IMR-90 (cell line): ENCODE measurements at places on chromosomes 1 and 21. TPM values are rescaled to one million over a fixed set of nuclear protein-coding genes. Genes with fewer than 3 reads are reported as not detected.

GRCh38 chr1:153848805-153849204 lies 73.6 kb downstream of the SLC27A3 start:
- no peak overlapping the region for H3K4me3 ChIP-seq
- H3K27ac ChIP-seq, result no peak overlapping the region
- H3K27me3 ChIP-seq, result no peaks in the 10 kb centered on the region
- peaks cover 7% of the 10 kb centered on the region for H3K36me3 ChIP-seq

GRCh38 chr1:245433561-245433960 lies 278.8 kb downstream of the KIF26B start:
- H3K27ac ChIP-seq, result no peak overlapping the region
- no peak for DNase-seq
- H3K36me3 ChIP-seq, result peaks cover 3% of the 10 kb centered on the region; the same call in 1 of the 2 replicates
- H3K27me3 ChIP-seq, result no peaks in the 10 kb centered on the region; the same call in 1 of the 2 replicates

- DNase-seq, result no peak
- H3K27ac ChIP-seq, result no peak overlapping the region
- no peaks in the 10 kb centered on the region for H3K4me1 ChIP-seq
- no peaks in the 10 kb centered on the region for H3K27me3 ChIP-seq
These were observed 35.5 kb downstream of the CRP start for GRCh38 chr1:159678939-159679338.

DNA sequence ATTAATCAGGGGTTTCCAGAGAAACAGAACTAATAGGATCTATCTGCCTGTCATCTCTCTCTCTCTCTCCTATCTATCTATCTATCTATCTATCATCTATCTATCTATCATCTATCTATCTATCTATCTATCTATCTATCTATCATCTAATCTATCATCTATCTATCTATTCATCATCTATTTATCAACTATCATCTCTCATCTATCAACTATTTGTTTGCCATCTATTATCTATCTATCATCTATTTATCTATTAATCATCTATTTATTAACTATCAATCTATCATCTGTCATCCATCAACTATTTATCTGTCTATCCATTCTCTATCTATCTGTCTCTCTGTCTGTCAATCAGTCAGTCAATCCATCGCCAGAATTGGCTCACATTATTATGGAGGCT lies 70.0 kb upstream of the MRPS6 start:
- H3K36me3 ChIP-seq, result no peaks in the 10 kb centered on the region
- no peaks in the 10 kb centered on the region; the same call in 1 of the 2 replicates for H3K27me3 ChIP-seq
- DNase-seq, result no peak
- peaks cover 2% of the 10 kb centered on the region for H3K4me1 ChIP-seq
- H3K27ac ChIP-seq, result no peak overlapping the region

DNA sequence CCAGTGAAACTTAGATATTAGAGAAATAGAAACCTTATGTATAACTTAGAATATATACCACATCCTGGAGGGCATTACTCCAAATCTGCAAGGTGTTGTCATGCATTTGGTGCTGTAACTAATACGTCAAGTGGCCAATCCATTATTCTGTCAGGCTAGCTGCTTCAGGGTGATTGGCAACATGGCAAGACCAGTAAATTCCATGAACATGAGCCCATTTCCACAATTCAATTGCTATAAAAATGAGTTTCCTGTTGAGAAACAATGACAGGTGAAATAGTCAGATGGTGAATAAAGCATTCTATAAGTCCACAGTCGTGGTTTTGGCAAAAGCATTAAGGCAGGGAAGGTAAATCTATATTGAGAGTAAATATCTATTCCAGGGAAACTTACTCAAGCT lies 566.0 kb downstream of the ADGRL2 start:
- H3K27ac ChIP-seq, result no peak overlapping the region
- DNase-seq, result no peak
- H3K4me3 ChIP-seq, result no peak overlapping the region

DNA sequence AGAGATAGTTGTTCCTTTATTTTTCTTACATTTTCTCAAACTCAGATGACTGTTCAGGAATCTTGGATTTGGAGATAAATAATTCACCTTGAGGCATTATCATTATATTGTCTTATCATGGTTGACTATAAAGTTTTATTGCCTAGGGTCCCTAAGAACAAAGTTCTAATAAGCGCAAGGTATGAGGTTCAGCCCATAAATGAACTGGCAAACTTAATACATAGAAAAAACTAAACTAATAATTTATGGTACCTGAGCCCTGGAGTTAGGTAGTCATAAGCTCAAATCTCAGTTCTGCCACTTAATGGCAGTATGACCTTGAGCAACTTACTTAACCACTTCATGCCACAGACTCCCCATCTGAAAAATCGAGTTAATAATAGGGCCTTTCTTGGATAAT lies 334.0 kb upstream of the PBX1 start:
- H3K4me3 ChIP-seq, result no peak overlapping the region
- no peak overlapping the region for H3K27ac ChIP-seq
- no peaks in the 10 kb centered on the region for H3K36me3 ChIP-seq
- H3K4me1 ChIP-seq, result no peaks in the 10 kb centered on the region

DNA sequence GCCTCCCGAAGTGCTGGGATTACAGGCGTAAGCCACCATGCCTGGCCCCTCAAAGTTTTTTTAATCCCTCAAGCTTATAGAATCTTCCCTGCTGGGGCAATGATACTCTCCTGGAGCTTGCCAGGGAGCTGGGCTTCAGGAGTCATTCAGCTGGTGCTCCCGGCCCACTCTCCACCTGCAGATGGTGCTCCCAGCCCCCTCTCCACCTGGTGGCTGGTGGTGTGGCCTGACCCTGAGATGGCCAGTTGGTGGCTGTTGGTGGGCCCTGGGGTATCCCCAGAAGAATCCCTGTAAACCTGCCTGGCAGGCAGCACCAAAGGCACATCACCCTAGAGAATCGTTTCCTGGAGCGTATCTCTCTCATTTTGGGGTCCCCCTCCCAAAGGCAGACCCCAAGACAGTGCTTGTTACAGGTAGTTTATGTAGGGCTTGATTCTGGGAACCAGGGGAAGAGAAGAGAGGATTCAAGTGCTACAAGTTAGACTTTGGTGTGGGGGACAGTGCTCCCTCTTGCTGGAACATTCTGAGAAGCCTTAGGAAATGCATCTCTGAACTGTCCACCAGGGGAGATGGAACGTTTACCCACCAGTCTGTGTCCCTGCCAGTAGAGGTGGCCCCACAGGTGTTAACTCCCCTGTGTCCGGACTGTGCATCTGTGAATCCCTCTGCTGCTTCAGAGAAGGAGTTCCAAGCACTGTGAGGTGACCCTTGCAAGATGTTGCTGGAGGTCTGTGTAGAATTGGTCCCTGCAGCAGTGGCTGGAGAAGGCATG lies 29.1 kb upstream of the ACTL8 start:
- H3K4me3 ChIP-seq, result no peak overlapping the region
- no peaks in the 10 kb centered on the region for H3K4me1 ChIP-seq
- DNase-seq, result no peak
- H3K36me3 ChIP-seq, result no peaks in the 10 kb centered on the region
- peaks cover 14% of the 10 kb centered on the region for H3K27me3 ChIP-seq
- H3K27ac ChIP-seq, result no peak overlapping the region

DNA sequence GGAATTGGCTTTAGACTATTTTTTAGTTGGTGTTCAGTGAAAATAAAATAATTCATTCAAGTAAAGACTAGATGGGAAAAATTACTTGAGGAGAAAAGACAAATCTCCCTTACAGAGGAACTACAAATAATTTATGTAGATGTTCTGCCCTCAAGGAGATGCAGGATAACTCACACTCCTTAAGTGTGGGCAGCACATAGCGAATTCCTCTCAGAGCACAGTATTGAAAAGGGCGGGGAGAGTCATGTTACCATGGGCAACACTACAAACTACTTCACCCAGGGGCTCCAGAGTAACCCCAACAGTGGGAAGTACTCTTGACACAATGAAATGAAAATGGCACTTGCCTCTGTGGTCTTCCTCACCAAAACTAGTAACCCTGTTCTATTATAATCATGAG lies 20.6 kb upstream of the LAMC2 start:
- no peak for DNase-seq
- no peak overlapping the region for H3K27ac ChIP-seq
- H3K4me3 ChIP-seq, result no peak overlapping the region

DNA sequence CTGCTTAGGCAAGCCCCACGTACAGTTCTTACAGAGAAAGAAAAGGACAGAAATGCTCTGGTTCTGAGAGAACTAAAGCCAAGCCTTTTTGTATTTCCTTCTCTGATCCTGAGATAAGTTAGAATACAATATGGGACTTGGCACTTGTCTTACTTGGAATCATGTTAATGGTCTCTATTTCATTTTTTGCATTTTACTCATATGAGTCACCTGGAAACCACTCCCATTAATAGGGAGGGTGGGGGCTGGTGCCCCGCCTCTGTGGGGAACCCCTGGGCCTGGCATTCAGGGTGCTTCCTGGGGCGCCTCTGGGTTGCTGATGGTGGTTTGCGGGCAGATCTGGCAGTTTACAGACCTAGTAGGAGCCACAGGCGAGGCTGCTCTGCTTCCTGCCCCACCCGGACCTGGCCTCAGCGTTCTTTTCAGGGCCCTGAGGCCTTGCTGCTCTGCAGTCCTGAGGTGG lies 26.7 kb downstream of the TSPAN2 start:
- H3K36me3 ChIP-seq, result no peaks in the 10 kb centered on the region
- no peak for DNase-seq
- H3K27me3 ChIP-seq, result no peaks in the 10 kb centered on the region
- no peaks in the 10 kb centered on the region; the same call in 1 of the 2 replicates for H3K4me1 ChIP-seq
- no peak overlapping the region for H3K27ac ChIP-seq
- H3K4me3 ChIP-seq, result no peak overlapping the region

- peaks cover 22% of the 10 kb centered on the region for H3K4me1 ChIP-seq
- H3K27me3 ChIP-seq, result no peaks in the 10 kb centered on the region; the same call in 1 of the 2 replicates
- H3K4me3 ChIP-seq, result no peak overlapping the region
- no peaks in the 10 kb centered on the region for H3K36me3 ChIP-seq
- no peak for DNase-seq
These were observed 9.4 kb upstream of the SAMD11 start for GRCh38 chr1:914131-914890.

GRCh38 chr1:33022650-33023200 lies 14.0 kb downstream of the AK2 start:
- H3K4me3 ChIP-seq, result no peak overlapping the region
- peaks cover 43% of the 10 kb centered on the region for H3K36me3 ChIP-seq
- H3K4me1 ChIP-seq, result no peaks in the 10 kb centered on the region
- no peak overlapping the region for H3K27ac ChIP-seq

- no peak for DNase-seq
- H3K4me1 ChIP-seq, result peaks cover 5% of the 10 kb centered on the region
- H3K36me3 ChIP-seq, result no peaks in the 10 kb centered on the region
- no peak overlapping the region for H3K4me3 ChIP-seq
These were observed 188.3 kb upstream of the CAMK1G start for GRCh38 chr1:209395169-209395568.

GRCh38 chr1:23448846-23449245 lies 24.3 kb upstream of the TCEA3 start:
- peaks cover 7% of the 10 kb centered on the region; the same call in 1 of the 2 replicates for H3K4me1 ChIP-seq
- no peak overlapping the region for H3K27ac ChIP-seq
- peak; percentile 25 for DNase-seq
- H3K27me3 ChIP-seq, result no peaks in the 10 kb centered on the region
- H3K36me3 ChIP-seq, result peaks cover 30% of the 10 kb centered on the region; the same call in 1 of the 2 replicates
- H3K4me3 ChIP-seq, result no peak overlapping the region

Gene SPRR2F
- total RNA-seq, result not detected in 2 replicates

Gene SH2D1B
- total RNA-seq, result 0.18 TPM in 1 of 2 replicates, not detected in the other

Gene SPRR3
- total RNA-seq, result not detected in 2 replicates
